HepG2 (cell line): ENCODE measurements at places on chromosomes 3 and 15. TPM values are rescaled to one million over a fixed set of nuclear protein-coding genes. Genes with fewer than 3 reads are reported as not detected.

SLC12A8 gene
- total RNA-seq: 0.13 and 0.71 TPM in 2 replicates

CFAP44 gene
- 0.90 and 4.7 TPM in 2 replicates for total RNA-seq

DNA sequence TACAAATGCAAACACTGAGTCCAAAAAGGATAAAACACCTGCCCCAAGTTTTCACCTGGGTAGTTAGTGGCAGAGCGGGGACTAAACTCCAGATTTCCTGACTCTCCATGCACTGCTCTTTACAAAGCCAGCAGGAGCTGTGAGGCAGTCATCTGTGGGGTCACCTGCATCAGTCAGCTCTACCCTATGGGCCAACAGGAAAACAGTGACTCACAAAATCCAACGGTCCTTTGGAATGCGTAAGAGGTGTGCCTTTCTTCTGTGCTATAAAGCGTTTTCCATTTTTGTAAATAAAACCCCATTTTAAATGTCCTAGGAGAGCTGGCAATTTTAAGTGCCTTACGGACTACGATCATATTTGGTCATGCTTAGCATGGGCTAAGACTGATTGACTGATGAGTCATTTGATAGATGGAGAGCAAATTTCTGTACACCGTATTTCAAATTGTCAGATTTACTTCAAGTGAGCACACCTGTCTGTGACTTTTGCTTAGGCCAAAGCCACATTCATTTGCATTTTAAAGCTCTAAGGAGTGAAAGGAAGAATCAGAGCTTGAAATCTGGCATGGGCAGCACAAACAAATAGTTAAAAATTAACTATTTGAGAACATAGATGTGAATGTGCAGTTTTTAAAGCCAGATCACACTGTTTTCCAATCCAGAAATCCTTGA, 4.4 kb upstream of the COL8A1 start:
- no peak for DNase-seq

- DNase-seq: no peak
Measured at GRCh38 chr3:32424581-32425250, 33.1 kb downstream of the CMTM7 start.

GRCh38 chr15:95087253-95087609, 855.9 kb downstream of the MCTP2 start:
- DNase-seq: no peak

GRCh38 chr15:71931261-71931660, 120.9 kb downstream of the NR2E3 start:
- DNase-seq: no peak

- DNase-seq: no peak
Measured at GRCh38 chr15:71489570-71489969, 320.8 kb upstream of the NR2E3 start.
